Activated gamma-delta T cell treated with Interleukin-2 at 50 U/mL for 16 hours (primary cell): ENCODE measurements at places on chromosomes 16 and 17.

DNA sequence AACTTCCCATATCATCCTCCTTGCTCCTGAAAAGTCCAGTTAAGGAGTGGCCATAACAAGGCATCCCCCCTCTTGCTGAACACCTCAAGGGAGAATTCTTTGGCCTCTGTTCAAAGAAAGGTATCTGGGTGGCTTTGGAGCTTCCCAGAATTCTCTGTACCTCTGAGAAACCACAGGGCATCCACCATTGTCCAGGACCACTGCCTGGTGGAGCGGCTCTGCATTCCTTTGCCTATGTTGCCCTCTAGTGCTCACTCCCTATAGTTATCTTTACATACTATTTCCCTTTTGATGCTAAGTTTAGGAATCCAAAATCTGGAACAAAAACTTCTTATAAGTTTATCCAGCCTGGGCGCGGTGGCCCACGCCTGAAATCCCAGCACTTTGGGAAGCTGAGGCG, 30.3 kb downstream of the CHD9NB start:
- DNase-seq: no peak

- no peak for DNase-seq
Measured at GRCh38 chr16:70588565-70588964, 57.8 kb upstream of the IL34 start.

- DNase-seq: no peak
Measured at GRCh38 chr17:69810326-69810965, 264.6 kb upstream of the KCNJ16 start.

DNA sequence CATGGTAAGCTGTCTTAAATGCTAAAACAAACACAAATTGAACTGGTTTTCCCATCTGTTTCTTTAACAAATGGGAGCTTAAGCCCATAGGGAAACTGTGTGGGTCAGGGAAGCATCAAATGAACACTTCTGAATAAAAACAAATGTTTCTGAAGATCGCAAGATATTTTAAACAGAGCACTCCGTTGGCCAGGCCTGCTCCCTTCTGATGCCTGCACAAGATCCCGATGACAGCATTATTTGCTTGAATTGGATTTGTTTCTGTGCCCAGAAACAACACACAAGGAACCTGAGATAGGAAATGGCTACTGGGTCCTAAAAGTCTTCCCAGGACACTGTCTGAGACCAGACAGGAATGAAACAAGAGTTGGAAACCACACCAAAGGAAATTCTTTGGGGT, 425.8 kb upstream of the ZFHX3 start:
- no peak for DNase-seq

DNA sequence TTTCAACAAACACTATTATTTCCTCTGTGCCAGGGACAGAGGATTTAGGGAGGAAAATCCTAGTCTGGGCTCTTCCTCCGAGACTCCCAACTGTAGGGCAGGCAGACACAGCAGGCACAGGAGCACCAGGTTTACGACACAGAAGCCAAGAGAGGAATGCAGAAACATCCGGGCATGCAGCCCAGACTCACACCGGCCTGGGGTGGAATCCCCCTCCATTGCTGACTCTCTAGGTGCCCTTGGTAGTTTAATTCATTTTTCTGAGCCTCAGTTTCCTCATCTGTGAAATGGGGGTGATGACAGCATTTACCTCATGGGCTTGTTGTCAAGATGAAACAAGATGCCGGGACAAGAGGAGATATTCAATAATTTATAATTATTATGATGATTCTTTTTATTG, 14.9 kb downstream of the CA4 start:
- DNase-seq: no peak

DNA sequence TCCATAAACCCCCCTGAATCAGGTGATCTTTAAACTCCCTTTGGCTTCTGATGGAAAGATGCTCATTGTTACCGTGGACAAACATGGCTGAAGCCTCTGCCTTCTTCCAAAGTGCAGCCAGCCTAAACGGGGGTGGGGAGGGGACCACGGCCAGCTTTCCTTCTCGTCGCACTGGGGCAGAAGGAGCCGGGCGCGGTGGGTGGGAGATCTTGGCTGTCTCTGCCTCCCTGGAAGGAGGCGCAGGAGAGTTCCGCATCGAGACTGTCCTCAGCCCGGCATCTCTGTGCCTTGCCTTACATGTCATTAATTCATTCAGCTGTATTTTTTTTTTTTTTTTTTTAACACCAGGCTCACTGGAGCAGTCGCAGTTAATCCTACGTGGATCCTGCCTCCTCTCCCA, 163.3 kb upstream of the PLCG2 start:
- no peak for DNase-seq

DNA sequence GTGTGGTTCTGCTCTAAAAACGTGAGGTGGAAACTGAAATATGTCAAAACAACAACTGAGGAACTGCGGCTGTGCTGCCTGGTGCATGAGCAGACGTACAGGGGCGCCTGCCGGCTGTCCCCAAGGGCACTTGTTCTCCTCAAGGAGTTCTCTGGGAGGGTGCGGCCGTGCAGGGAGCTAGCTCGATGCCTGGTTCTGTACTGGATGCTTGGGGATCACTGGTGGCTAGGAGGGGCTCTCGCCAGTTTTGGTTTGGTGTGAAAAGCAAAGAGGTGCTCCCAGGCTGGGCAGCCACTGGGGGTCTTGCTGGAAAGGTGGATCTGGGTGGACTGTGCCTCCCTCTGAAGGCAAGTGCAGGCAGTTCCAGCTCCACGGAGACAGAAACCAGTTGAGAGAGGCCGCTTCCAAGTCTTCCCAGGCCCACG, 41.9 kb upstream of the ATP2A3 start:
- DNase-seq: no peak

DNA sequence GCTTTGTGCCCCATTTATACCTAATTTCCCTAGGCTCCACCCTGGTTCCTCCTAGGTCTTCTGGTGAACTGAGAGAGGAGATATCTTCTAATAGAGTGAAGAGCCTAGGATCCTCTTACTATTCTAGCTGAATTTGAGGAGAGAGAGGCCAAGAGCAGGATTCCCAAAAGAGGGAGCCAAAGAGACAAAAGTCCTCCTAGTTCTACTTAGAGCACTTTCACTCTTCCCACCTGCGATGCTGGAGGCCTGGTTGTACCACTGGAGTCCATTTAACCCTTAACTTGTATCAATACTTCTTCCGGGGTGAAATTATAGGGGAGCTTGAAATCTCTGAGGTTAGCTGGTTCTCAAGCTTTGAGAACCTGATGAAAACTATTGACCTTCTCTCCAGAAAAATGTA, 3.4 kb upstream of the SSH2 start:
- no peak for DNase-seq

- no peak for DNase-seq
Measured at GRCh38 chr16:74580833-74581232, 26.1 kb downstream of the GLG1 start.

DNA sequence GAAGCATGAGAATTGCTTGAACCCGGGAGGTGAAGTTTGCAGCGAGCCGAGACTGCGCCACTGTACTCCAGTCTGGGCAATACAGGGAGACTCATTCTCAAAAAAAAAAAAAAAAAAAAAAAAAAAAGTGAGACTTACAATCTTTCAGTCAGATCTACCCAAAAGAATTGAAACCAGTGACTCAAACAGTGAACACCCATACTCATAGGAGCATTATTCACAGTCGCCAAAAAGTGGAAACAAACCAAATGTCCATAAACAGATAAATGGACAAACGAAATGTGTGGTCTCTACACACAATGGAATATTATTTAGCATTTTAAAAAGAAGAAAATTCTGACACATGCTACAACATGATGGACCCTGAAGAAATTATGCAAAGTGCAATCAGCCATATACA, 9.1 kb upstream of the SCNN1B start:
- no peak for DNase-seq

- no peak for DNase-seq
Measured at GRCh38 chr17:38510421-38511149, 82.3 kb downstream of the ARHGAP23 start.

- no peak for DNase-seq
Measured at GRCh38 chr16:77763994-77764393, 24.4 kb upstream of the VAT1L start.

DNA sequence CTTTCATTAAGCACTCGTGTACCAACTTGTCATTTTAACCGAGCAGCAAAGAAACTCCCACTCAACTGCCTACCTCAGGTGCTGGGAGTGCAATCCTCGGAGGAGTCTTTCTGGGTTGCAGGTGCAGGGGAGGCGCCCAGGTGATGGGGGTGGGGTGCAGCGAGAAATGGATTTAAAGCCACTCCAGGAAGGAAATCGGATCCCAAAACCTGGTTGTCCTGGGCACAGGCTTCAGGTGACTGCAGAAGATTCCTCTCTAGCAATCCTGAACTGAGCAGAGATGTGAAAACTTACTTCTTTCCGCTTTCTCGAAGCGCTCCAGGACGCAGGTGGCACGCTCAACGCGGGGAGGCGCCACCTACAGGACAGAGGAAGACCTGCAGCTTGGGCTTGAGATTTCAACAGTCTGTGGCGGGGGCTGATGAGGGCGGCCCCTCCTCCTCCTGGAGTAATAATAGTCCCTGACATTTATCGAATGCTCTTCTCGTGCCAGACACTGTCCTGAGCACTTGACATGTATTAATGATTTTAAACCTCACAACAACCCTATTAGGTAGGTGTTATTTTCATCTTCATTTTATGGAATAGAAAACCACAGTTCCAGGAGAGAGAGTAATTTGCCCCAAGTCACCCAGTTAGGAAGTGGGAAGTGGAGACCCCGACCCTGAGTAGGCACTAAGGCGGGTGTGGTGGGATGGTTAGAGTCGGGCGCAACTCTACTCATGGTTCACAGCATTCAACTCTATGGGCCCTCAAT, 27.2 kb upstream of the SKAP1 start:
- peak; percentile 72 for DNase-seq

GRCh38 chr17:58329810-58330537, 1.4 kb upstream of the TSPOAP1 start:
- DNase-seq: no peak
